ENCODE measurements at places on chromosomes 13 and 19. TPM values are rescaled to one million over a fixed set of nuclear protein-coding genes. Genes with fewer than 3 reads are reported as not detected.

GRCh38 chr13:112623051-112623711 is 35.2 kb upstream of the TUBGCP3 start:
- DNase-seq: no peak
- H3K36me3 ChIP-seq: no peaks in the 10 kb centered on the region
- H3K27me3 ChIP-seq: peaks cover 6% of the 10 kb centered on the region
- H3K4me1 ChIP-seq: no peaks in the 10 kb centered on the region

Gene TMTC4
- 24.6 TPM for total RNA-seq

GRCh38 chr19:42409477-42409876 is 17.7 kb downstream of the LIPE start:
- H3K27ac ChIP-seq: no peak overlapping the region
- no peak for DNase-seq
- H3K4me3 ChIP-seq: no peak overlapping the region
- no peaks in the 10 kb centered on the region for H3K27me3 ChIP-seq

Gene ZNF433
- total RNA-seq: not detected

DNA sequence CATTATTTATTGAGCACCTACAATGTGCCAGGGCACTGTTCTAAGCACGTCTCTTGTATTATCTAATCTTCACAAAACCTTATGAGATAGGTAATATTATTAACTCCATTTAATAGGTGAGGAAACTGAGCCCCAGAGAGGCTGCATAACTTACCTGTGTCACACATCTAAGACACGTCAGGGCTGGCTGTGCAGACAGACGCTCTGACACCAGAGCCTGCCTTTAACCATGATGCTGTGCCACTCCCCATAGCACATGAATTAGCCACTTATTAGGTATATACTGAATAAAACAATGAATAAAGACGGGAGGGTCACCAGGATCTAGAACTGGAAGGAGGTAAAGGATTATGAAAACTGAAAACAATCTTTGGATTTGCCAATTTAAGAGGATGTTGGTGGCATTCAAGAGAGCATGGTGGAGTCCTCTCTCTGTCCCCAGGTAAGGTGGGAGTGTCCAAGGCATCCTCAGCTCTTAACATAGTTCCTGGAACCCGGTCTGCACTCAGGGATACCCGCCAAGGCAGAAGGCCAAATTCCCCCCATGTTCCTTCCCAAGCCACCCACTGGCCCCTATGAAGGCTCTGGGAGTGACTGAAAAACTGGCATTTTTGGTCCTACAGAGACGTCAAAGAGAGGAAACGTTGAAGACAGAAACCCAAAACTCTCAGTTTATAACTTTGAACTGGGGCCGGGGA is 479.7 kb downstream of the FOXO1 start:
- H3K27ac ChIP-seq: peak overlapping the region; percentile 96
- peaks cover 62% of the 10 kb centered on the region for H3K4me1 ChIP-seq
- no peak for DNase-seq
- no peaks in the 10 kb centered on the region for H3K36me3 ChIP-seq

Gene PALM
- total RNA-seq: not detected

Gene ADGRE3
- not detected for total RNA-seq

- H3K4me1 ChIP-seq: peaks cover 9% of the 10 kb centered on the region
- H3K36me3 ChIP-seq: peaks cover 2% of the 10 kb centered on the region
Measured at GRCh38 chr13:23572836-23573235, 2.6 kb downstream of the TNFRSF19 start.

DNA sequence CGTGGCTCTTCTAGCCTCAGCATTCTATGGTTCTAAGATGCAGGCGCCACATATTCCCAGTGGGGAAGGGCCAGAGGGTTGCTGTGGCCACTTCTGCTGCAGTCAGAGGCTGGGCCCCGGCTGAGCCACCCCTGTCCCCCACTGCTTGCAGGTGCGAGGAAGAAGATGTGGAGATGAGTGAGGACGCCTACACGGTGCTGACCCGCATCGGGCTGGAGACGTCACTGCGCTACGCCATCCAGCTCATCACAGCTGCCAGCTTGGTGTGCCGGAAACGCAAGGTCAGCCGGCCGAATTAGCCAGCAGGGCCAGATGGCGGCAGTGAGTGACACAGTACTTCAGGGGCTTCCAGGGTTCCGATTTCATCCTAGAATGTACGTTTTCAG is 2.0 kb downstream of the LHB start:
- H3K4me3 ChIP-seq: no peak overlapping the region
- no peak overlapping the region for H3K27ac ChIP-seq
- peaks cover 21% of the 10 kb centered on the region for H3K4me1 ChIP-seq
- H3K36me3 ChIP-seq: peaks cover 22% of the 10 kb centered on the region
- no peak for DNase-seq

Gene RUBCNL
- not detected for total RNA-seq

Gene LIM2
- not detected for total RNA-seq

DNA sequence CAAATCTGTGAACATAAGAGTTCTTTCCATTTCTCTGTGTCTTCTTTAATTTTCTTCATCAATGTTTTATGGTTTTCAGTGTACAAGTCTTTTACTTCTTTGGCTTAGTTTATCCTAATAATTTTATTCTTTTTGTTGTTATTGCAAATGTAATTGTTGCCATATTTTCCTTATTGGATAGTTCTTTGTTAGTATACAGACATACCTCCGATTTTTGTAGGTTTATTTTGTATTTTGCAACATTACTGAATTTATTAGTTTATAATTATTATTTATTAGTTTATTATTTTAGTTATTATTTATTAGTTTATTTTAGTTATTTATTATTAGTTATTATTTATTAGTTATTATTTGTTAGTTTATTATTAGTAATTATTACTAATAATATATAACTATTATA is 43.4 kb downstream of the WTIP start:
- H3K27me3 ChIP-seq: peaks cover 29% of the 10 kb centered on the region
- DNase-seq: no peak
- H3K4me1 ChIP-seq: no peaks in the 10 kb centered on the region
- H3K27ac ChIP-seq: no peak overlapping the region
- H3K4me3 ChIP-seq: no peak overlapping the region

DNA sequence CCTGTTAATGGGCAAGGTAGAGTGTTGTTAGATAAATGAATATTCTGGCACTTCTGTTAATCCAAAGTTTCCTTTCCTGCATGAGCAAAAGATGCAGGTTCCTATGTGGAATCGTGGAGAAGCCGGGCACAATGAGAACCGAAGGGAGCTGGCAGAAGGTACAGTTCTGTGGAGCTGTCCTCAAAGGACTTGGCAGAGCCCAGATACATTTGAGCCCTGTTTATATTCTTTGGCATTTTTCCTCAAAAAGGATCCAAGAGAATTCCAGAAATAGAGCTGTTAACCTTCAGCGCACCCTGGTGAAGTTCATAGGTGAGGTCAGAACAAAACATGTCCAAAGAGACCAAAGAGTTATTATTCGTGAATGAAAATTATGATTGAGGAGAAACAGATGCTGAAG is 4.0 kb upstream of the DLEU7 start:
- H3K4me3 ChIP-seq: no peak overlapping the region
- H3K4me1 ChIP-seq: peaks cover 3% of the 10 kb centered on the region
- DNase-seq: no peak
- no peak overlapping the region for H3K27ac ChIP-seq
- H3K27me3 ChIP-seq: peaks cover 4% of the 10 kb centered on the region

GRCh38 chr13:97934590-97934989 is 18.9 kb upstream of the IPO5 start:
- no peak overlapping the region for H3K27ac ChIP-seq
- DNase-seq: no peak
- peaks cover 10% of the 10 kb centered on the region for H3K27me3 ChIP-seq
- H3K36me3 ChIP-seq: no peaks in the 10 kb centered on the region
- no peaks in the 10 kb centered on the region for H3K4me1 ChIP-seq
- H3K4me3 ChIP-seq: no peak overlapping the region

- peaks cover 39% of the 10 kb centered on the region for H3K27me3 ChIP-seq
- H3K27ac ChIP-seq: no peak within 1 kb of the TSS
- H3K4me1 ChIP-seq: peaks cover 10% of the 10 kb centered on the region
- no peaks in the 10 kb centered on the region for H3K36me3 ChIP-seq
Measured at GRCh38 chr13:95644601-95645052, at the start of gene DZIP1. DZIP1 (minus strand) TSS chr13:95644706; CDS start chr13:95642029, 2,677 bp downstream.

Gene C13orf46
- 2.5 TPM for total RNA-seq

GRCh38 chr13:112729408-112729807 is 39.6 kb downstream of the ATP11A start:
- H3K27ac ChIP-seq: no peak overlapping the region
- H3K4me3 ChIP-seq: no peak overlapping the region
- H3K36me3 ChIP-seq: no peaks in the 10 kb centered on the region
- no peaks in the 10 kb centered on the region for H3K27me3 ChIP-seq
- H3K4me1 ChIP-seq: peaks cover 21% of the 10 kb centered on the region

DNA sequence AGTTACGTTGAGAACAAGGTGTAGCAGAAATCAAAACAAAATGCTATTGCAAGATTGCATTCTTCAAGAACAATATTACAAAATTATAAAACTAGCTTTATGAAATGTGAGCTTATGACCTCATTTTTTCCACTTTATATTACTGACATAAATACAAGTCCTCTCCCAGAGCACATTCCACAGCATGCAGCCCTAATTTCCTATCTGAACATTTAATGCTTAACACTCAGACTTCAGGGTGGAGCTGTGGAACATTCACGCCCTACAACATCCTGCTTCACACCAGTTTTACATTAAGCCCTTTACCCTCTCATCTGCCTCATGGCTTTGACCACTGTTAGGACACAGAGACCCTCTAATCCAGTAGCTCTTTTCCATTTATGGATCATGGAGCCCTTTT is 65.5 kb downstream of the EPSTI1 start:
- no peak overlapping the region for H3K27ac ChIP-seq
- no peaks in the 10 kb centered on the region for H3K27me3 ChIP-seq
- no peak overlapping the region for H3K4me3 ChIP-seq
- no peak for DNase-seq
- peaks cover 10% of the 10 kb centered on the region for H3K4me1 ChIP-seq

Gene FFAR2
- total RNA-seq: not detected

Gene FAM216B
- not detected for total RNA-seq

DNA sequence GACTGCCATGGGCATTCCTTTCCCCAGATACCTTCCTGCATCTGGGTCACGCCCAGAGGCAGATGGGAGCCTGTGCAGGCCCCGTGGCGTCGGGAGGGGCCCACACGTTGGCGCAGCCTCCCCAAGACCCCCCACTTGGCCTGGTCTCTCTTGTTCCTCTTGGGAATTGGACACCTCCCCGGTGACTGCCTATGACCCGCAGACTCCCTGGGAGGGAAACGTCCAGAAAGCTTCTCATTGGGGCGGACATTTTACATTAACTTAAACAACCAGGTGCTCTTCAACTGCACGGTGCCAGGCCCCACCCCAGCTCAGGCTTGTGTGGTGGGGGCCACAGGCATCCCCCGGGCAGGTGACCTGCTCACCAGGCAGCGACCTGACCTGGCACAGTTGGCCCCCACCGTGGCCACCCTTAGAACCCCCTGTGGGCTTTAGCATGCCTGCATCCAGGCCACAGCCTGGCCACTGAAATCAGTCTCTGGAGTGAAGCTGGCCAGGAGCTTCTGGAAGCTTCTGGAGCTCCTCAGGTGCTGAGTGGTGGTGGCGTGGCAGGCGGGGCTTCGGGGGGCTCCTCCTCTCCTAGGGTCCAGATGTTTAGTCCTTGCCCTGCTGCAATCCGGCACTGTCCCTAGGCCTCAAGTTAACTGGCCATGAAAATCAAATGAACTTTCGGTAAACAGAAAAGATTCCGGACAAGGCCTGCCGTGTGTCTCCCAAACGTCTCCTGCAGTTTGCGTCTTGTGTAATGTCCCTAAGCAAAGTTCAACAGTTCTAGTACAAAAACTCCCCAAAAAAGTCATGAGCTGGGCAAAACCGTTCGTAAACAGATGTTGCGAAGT is 8.5 kb upstream of the PROZ start:
- no peak overlapping the region for H3K4me3 ChIP-seq
- peaks cover 2% of the 10 kb centered on the region for H3K36me3 ChIP-seq
- peak; percentile 9 for DNase-seq
- peaks cover 23% of the 10 kb centered on the region for H3K4me1 ChIP-seq
- H3K27me3 ChIP-seq: peaks cover 15% of the 10 kb centered on the region

DNA sequence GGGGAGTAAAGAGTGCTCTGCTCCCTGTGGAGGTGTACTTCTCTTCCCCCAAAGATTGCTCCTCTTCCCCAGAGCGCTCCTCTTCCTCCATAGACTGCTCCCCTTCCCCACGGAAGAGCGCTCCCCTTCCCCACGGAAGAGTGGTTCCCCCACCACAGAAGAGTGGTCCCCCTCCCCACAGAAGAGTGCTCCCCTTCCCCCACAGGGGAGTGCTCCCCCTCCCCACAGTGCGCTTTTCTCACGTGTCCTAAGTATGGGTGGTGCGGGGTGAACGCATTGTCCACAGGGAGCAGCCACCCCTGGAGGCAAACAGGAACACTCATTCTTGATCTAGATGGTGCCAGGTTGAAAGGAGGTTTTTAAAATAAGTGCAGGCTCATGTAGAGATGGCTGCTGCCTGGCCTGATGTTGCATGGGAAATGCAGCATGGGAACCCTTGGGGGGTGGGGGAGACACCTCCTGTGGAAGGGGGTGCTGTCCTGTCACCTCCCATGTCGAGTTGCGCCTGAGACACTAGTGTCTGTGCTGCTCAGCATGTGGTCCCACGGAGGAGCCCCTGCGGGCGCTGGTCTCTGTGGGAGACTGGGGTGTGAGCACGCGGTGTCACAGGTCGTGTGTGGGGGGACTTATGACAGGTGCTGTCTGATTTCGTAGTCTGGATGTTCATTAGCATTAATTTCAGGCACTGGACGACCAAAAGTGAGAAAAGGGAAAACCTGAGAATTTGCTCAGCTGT is 52.2 kb downstream of the ATP11A start:
- no peaks in the 10 kb centered on the region for H3K36me3 ChIP-seq
- H3K4me1 ChIP-seq: no peaks in the 10 kb centered on the region
- H3K27ac ChIP-seq: no peak overlapping the region
- no peak overlapping the region for H3K4me3 ChIP-seq

GRCh38 chr13:51222037-51222685 is at the start of gene FAM124A:
FAM124A (plus strand) TSS chr13:51222398; CDS start chr13:51222502, 104 bp downstream.
- H3K4me1 ChIP-seq: peaks cover 5% of the 10 kb centered on the region
- H3K27ac ChIP-seq: no peak within 1 kb of the TSS
- peak within 1 kb of the TSS; percentile 63 for H3K4me3 ChIP-seq
- no peaks in the 10 kb centered on the region for H3K36me3 ChIP-seq

GRCh38 chr13:114015969-114016295 is 42.1 kb upstream of the C13orf46 start:
- DNase-seq: no peak
- peaks cover 4% of the 10 kb centered on the region for H3K4me1 ChIP-seq
- H3K27me3 ChIP-seq: no peaks in the 10 kb centered on the region
- no peak overlapping the region for H3K4me3 ChIP-seq
- peaks cover 47% of the 10 kb centered on the region for H3K36me3 ChIP-seq

- peak; percentile 94 for DNase-seq
- H3K4me3 ChIP-seq: peak overlapping the region; percentile 76
- peak overlapping the region; percentile 78 for H3K27ac ChIP-seq
- H3K4me1 ChIP-seq: peaks cover 56% of the 10 kb centered on the region
- H3K27me3 ChIP-seq: no peaks in the 10 kb centered on the region
Measured at GRCh38 chr19:38869836-38870607, 8.1 kb downstream of the RINL start.
